ENCODE measurements at places on chromosomes 11 and 22.

DNA sequence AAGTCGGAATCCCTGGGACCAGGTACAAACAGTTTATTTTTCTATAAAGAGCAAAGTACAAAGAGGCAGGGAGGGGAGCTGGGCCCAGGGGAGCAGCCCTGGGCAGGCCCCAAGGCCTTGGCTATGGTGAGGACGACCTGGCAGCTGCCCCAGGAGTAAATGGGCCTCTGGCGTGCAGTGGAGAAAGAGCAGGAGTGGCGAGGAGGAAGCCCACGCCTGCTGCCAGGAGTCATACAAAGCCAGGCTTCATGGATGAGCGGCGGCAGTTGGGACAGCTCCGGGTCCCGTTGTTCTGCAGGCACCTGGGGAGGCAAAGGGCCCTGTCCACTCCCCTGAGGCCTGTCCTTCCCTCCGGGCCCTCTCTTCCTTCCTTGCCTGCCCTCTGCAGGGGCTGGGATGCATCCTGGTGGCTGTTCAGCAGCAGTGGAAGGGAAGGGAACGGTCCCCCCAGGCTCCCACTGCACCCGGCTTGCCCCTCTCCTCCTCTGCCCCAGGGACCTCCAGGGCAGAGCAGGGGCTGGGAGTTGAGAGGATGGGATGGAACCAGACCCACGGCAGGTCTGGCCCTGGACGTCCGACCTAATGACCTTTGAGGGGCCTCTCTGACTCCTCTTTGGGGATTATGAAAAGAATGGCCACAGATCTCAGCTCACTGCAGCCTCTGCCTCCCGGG lies 11.1 kb downstream of the RAPSN start:
- no peak for DNase-seq

DNA sequence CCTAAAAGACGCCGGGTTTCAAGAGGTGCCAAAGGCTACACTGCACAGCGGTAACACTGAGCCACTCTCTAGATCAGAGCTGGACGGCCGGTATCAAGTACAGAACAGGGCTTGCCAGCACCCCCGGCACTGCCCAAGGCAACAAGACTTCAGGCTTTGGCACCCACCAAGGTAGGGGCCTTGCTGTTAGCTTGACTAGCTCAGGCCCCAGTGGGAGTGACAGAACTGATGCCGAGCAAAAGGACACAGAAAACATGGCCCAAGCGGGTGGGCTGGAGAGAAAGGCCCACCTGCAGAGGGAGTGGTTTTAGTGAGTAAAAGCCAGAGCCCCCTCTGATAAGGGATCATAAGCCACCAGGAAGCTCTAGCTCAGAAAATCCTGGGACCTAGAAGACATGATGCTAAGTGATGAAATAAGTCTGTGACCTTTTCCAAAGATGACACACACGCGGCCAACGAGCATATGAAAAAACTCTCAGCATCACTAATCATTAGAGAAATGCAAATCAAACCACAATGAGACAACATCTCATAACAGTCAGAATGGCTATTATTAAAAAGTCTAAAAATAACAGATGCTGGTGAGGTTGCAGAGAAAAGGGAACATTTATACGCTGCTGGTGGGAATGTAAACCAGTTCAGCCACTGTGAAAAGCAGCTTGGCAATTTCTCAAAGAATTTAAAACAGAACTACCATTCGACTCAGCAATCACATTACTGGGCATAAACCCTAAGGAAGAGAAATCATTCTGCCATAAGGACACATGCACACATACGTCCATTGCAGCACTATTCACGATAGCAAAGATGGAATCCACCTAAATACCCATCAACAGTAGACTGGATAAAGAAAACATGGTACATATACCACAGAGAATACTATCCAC lies 12.9 kb downstream of the EHD1 start:
- no peak for DNase-seq

- no peak for DNase-seq
These were observed 908.5 kb downstream of the BRD1 start for GRCh38 chr22:48919187-48919590.

GRCh38 chr11:27913650-27914049 lies 194.3 kb downstream of the KIF18A start:
- no peak for DNase-seq

DNA sequence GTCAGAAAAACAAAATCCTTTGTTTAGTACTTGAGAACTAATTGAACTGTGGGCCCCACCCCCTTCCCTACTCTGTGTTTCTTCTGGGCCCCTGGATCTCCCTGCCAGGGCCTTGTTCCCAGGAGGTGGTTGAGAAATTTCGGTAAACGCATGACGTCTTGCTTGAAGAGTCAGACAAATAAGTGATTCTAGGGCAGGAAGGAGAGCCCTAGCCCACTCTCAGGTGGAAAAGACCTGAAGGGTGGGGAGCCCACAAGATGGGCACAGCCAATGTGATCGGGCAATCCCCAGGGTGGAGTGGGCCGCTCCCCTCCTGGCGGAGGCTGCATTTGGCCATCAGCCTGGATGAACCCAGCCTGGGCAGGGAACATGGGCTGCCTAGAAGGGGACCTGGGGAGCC lies 16.8 kb upstream of the P2RY2 start:
- no peak for DNase-seq

GRCh38 chr22:41273128-41273527 lies 12.9 kb downstream of the RANGAP1 start:
- no peak for DNase-seq

DNA sequence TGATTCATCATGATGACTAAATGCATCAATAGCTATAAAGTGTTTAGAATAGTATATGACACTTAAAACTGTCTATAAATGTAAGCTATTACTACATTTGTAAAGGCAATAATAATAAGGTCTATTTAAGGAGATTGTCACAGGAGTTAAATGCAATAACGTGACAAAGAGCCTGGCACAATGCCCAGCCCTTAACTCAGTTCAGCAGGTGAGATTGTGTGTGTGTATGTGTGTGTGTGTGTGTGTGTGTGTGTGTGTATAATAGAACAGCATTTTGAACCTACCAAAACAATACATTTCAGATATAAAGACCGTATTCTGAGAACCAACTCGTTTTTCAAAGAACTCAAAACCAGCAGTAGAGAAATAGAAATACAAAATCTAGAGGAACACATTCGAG lies 177.5 kb downstream of the MYO18B start:
- no peak for DNase-seq

DNA sequence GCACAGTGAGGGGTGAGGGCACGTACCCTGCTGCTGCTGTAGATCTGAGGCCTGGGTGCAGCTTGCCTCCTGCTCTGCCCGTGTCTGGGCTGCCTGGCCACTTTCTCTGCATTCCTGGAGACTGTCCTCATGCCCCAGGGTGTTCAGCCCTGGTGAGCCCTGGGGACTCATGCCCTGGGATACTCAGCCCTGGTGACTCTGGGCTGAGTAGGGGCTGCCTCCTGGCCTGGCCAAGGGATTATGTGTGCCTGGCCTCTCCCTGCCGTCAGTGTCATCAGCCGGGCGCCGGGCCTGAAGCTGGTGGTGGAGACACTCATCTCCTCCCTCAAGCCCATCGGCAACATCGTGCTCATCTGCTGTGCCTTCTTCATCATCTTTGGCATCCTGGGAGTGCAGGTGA lies 94.7 kb downstream of the CACNA1I start:
- DNase-seq = no peak

DNA sequence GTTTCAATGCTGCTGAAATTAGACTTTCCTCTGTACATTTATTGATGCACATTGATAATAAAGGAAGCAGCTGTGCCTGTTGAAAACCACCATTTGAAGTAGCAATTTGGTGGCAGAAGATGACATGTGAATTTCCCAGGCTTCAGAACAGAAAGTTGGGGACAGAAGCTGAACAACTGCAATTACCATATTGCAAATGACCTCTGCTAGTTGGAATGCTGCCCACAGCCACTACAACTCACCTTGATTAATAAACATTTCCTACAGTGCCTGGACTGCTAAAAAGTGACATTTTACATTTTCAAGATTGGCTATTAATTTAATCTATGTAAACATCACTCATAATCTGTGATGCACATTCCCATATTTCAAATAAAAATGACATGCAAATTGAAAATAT lies 208.6 kb downstream of the LUZP2 start:
- no peak for DNase-seq

DNA sequence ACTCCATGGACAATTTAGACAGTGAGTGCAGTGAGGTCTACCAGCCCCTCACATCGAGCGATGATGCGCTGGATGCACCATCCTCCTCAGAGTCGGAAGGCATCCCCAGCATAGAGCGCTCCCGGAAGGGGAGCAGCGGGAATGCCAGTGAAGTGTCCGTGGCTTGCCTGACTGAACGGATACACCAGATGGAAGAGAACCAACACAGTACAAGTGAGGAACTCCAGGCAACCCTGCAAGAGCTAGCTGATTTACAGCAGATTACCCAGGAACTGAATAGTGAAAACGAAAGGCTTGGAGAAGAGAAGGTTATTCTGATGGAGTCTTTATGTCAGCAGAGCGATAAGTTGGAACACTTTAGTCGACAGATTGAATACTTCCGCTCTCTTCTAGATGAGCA lies 51.4 kb downstream of the SPECC1L start:
- no peak for DNase-seq

DNA sequence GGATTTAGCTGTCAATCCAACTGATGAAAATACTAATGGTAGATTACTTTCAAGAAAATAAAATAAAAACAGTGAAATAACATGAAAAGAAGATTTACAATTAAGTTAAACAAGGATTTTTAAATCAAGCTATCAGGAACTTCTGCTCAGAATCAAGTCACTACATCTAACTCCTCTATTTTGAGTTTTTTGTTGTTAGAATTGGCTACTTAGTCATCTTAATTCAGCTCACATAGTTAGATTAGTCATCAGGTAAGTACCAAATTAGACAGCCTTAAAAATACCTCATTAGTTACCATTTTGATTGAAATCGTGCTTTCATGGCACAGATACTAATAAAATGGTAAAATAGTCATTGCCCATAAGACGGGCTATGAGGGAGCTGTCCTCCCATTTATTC lies 35.8 kb downstream of the BTG4 start:
- DNase-seq = no peak

DNA sequence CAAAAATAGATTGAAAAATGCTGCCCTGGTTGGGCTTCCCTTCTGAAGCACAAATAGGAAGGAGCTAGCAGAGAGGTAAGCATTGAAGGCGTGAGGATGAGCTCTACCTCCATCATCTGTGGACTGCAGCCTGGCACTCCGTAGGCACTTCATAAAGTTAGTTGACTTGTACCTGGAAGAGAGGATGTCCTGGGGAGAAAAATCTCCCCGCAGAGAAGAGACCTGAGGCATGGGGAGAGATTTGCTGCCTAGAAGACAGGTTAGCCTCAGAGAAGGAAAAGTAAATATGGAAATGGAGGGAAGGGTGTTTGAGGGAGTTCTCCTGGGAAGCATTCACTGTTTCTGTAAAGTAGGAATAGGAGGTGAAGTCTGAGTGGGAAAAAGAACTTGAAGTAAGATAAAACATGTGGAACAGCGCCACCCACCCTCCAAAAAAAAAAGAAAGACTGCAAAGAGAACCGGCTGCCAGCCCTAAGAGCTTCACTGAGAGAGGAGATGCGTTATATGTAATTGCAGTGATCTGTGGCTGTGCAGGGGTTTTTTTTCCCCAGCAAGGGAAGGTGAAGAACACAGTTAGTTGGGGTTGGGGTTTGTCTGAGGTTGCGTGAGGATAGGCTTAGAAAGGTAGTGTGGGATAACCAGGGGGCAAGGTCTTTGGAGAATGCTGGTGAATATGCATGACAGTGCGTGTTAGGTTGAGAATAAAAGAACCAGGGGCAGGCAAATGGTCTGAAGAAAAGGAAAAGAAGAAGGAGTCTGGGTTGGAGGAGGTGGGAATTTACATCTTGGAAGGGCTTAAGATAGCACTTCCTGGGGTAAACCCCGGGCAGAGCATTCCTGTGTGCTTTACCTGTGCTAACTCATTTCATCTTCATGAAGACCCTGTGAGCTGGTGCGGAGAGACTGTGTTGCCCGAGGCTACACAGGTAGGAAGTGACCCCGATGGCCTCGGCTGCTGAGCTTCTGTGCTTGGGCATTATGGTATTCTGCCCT lies 16.0 kb downstream of the TNRC6B start:
- no peak for DNase-seq

DNA sequence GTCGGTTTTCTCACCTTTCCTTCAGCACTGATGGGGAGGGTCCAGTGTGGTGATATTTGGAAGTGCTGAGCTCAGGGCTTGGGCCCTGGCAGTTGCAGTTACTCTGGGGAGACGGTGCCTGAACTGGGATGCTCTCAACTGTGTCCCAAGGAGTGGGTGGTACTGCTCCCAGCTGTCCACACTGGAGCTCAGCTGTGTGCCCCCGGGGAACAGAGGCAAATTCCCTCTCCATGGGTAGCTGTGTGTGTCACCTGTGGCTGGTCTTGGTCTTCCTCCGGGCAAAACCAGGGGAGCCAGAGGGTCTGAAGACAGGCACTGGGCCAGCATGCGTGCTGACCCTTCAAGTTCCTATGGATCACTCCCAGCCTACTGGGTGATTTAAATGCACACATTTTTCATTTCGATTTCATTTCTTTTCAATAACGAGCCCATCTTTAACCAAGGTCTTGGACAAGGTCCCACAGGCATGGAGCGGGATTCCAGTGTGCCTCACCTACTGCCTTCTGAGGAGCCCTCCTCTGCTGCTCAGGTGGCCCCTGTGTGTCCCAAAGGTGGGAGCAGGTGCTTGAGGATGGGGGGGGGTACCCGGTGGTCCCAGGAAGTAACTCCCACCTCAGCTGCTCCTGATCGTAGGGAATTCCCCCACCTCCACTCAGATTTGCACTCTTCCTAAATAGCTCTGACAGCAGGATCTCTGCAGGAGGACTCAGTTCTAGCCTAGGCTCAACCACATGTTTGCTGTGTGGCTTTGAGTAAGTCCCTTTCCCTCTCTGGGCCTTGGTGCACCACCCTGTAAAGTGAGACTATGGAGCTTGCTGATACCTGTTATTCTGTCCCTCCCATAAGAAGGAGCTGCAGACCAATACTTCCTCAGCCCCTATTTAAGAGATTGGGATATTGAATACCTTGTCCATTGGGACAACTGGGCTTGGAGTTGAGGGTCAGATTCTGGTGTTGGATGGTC lies 16.8 kb downstream of the PRDM11 start:
- no peak for DNase-seq

GRCh38 chr22:39723899-39724351 lies 153.4 kb downstream of the CACNA1I start:
- DNase-seq = no peak

GRCh38 chr22:22986008-22986407 lies 84.3 kb upstream of the GNAZ start:
- DNase-seq = no peak
